ENCODE measurements at places on chromosomes 3 and 15. TPM values are rescaled to one million over a fixed set of nuclear protein-coding genes. Genes with fewer than 3 reads are reported as not detected.

DNA sequence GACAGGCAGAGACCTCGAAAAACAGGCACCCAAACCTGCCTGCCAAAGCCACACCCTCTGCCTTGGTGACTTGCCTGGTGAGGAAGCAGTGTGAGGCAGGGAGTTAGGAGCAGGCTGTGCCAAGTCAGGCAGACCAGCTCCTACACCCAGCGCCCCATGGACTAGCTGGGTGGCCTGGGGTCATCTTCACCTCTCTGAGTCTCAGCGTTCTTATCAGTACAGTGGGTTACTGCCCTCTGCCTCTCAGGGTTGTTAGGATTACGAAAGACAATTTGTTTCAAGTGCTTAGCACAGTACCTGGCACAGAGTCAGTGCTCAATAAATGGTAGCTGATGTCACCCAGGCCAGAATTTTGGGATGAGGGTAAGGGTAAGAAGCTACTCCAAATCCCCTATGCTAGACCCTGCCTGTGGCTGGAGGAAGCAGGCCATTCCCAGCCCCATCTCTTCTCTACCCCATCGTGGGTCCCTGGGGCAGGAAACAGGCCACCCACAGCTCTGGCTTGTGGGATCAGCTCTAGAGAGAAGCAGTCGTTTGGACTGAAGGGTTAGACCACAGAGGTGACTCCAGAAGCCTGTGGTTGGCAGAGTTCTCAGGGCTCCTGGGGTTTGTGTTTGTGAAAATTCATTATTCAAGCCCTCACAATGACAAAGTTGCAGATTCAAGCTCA, 10.1 kb downstream of the SLC51B start:
- peak; percentile 55 for DNase-seq

- DNase-seq, result no peak
These were observed 43.4 kb downstream of the FEZF2 start for GRCh38 chr3:62329971-62330370.

DNA sequence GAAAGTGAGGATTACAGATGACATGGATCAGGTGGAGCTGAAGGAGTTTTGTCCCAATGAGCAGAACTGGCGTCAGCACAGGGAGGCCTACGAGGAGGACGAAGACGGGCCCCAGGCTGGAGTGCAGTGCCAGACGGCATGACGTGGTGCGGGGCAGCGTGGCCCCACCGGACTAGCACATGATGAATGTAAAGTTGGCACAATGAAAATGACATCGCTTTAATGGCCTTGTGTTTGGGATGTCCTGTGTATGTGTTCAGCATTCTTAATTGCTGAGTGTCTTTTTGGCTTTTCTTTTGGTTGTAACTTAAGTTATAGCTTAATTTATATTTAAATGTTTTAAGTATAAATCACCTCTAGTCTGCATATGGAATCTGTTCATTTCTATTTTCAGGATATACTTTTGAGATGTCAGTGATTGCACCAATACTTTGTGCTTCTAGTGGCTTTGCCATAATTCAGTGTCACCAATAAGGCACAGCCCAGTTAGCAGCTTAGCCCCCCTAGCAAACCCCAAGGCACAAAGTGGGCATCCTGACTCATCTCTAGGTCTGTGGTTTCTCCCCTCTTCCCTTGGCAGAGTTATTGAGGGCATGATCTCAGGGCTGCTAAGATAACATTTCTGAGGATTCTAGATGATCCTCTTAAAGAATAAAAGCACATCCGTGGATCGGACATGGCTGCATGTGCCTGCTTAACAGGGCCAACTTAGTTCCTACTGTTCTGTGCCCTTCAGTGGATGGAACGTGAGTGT, 16.1 kb downstream of the DNAJA4 start:
- peak; percentile 22 for DNase-seq

The GALNT15 gene
- total RNA-seq, result not detected

DNA sequence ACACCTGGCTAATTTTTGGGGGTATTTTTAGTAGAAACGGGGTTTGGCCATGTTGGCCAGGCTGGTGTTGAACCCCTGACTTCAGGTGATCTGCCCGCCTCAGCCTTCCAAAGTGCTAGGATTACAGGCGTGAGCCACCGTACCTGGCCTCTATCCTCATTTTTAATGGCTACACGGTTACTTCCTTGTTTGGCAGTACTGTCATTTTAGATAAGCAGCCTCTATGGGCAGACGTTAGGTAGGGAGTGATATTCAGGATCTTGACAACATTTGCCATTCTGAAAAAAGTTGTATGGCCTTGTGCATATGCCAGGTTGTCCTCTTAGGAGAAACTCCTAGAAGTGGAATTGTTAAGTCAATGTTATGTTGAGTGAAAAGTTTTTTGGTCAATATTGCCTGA, 141.7 kb downstream of the ITPR1 start:
- DNase-seq, result no peak

GRCh38 chr3:101061312-101061711, 68.1 kb upstream of the ABI3BP start:
- DNase-seq, result no peak

DNA sequence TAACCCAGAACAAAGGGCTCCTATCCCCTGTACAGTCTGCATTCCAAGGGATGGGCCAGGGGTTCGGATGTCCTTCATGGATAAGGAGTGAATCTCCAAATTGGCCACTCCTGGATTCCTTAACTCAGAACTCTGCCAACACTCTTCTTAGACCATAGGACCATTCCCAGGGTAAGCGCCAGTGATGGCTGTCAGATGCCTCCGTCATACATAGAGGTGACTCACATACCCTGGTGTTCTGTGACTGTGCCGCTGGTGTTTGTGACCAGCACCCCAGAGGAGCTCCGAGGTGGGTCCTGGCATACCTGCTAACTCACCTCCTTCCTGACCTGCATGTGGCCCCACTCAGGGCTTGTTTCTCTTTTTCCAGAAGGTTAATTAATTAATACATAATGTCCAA, 134.7 kb downstream of the KLF13 start:
- DNase-seq, result no peak

DNA sequence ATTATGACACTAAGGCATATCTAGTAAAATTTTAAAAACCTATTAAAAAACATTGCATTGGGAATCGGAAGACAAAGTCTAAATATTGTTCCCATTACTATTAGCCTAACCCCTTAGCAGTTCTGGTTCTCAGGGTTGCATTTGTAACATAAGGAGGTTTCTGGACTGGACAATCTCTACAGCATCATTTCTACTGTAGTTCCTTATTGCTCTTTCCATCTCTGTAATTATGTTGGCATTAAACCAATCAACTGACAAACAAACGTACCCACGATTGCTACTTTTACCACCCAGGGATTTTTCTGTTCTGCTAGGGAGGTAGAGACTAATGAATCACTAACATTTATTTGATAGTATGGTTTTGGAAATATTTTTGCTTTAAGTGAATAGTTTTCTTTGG, 190.8 kb downstream of the CBLB start:
- no peak for DNase-seq

DNA sequence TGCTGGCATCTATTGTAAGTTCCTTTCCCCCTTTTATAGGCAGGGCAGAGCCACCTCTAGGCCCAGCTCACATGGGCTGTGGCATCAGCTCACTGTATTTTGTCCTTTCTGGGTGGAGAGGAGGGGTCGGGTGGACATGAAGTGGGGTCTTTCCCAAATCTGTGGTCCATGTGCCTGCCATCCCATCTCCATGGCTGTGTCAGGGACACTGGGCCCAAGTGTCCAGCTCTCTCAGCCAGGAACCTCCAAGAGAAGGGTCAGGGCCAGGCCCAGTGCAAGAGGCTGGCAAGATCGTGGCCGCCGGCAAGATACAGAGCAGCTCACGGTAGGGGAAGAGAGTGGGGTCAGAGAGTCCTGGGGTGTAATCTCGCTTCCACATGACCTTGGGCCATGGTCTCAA, 85.3 kb downstream of the PCSK6 start:
- DNase-seq, result no peak

DNA sequence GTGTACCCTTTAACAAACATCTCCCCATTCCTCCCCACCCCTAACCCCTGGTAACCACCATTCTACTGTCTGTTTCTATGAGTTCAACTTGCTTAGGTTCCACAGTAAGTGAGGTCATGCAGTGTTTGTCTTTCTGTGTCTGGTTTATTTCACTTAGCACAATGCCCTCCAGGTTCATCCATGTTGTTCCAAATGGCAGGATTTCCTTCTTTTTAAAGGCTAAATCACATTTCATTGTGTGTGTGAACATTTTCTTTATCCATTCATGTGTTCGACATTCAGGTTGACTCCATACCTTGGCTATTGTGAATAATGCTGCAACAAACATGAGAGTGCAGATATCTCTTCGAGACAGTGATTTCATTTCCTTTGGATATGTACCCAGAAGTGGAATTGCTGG, 62.7 kb downstream of the TJP1 start:
- DNase-seq, result no peak

- DNase-seq, result no peak
These were observed 12.4 kb upstream of the MELTF start for GRCh38 chr3:197041875-197042488.

The LRRIQ4 gene
- total RNA-seq, result not detected

GRCh38 chr3:114974387-114974786, 172.7 kb downstream of the ZBTB20 start:
- DNase-seq, result no peak

The FGF12 gene
- 4.9 TPM for total RNA-seq

DNA sequence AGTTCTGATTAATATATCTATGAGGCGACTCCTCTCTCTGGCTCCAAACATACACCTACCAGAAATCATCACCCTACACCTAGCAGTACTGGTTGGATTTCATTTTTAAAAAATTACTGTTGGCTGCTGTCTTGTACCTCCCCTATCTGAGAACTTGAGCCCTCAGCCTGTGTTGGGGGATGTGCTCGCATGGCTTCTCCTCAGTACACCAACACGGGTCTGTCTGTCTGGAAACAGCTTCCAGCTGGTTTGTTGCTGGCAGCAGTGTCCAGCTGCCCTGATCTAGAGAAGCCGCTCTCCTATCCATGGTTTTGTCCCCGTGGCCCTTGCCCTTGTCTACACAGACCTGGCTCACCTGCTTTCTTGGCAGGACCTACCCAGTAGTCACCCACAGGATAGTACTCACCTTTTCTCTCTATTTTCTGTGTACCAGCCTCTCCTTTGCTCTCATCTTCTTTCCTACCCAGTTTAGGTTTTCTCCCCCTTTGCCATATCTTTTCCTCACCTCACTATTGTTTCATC, 43.2 kb upstream of the NEDD4 start:
- DNase-seq, result no peak

- DNase-seq, result no peak
These were observed 65.4 kb upstream of the P2RY1 start for GRCh38 chr3:152769523-152769922.

The TRMT10C gene
- total RNA-seq, result 57.7 TPM

GRCh38 chr3:134381831-134382442, 7.7 kb upstream of the AMOTL2 start:
- DNase-seq, result no peak

DNA sequence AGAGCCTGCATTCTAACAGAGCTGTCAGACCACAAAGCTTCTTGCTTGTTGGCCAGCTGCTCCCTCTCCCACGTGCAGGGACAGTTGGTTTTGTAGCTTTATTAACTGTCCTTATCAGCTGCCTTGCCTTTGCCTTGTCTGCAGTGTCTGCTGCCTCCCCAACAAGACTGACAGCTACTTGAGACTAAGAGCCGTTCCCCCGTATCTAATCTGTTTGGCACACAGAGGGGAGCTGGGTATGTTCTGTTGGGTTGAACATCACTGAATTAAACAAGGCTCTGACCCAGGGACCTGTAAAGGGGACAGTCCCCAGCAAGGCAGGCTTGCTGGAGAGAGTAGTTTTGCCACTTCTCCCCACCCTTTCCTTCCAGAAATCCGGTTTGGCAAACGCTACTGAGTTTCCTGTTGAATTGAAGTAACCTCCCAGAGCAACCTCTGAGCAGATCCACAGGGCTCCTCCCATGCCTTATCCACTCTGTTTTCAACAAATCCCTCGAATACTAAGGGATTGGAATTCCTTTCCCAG, 116.1 kb downstream of the ANP32A start:
- DNase-seq, result no peak

The P2RY1 gene
- 0.19 TPM for total RNA-seq

GRCh38 chr15:59364248-59364647, 8.4 kb downstream of the MYO1E start:
- no peak for DNase-seq

The STAB1 gene
- total RNA-seq, result 0.12 TPM

DNA sequence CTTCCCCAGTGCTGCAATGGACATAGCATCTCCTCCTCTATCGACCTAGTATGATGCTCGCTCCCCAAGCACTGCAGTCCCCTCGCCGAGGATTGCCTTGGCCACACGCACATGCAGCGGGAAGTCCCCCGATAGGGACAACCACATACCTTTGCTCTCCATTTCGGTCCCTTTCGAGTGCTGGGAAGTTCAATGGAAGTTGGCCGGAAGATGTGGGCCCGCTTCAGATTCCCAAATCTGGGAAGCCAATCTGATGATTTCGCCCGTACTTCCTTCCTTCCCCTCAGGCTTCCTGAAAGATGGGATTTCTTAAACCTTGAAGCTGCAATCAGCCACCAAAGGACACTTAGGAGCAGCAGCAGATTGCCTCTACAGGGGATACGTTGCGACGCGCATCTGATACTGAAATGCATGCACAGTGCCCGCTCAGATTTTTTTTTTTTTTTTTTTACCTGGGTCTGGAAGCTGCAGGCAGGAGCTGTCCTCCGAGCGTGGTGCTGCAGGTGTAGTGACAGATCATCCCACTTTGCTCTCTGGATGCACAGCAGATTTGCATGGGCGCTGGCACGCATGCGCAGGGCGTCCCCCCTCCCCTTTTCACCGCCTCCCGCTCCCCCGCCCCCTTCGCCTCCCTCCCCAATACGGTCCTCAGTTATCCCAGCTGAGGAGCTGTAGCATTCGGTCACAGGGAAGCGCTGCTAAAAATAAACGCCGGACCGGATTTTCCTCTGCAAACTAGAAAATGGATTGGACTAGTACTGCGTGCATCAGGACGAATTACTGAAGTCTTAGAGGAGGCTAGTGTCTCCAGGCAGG, at the start of gene FGF12:
FGF12 (minus strand) TSS at position 510 of the 816 bp plus-strand sequence.
- peak; percentile 82 for DNase-seq

DNA sequence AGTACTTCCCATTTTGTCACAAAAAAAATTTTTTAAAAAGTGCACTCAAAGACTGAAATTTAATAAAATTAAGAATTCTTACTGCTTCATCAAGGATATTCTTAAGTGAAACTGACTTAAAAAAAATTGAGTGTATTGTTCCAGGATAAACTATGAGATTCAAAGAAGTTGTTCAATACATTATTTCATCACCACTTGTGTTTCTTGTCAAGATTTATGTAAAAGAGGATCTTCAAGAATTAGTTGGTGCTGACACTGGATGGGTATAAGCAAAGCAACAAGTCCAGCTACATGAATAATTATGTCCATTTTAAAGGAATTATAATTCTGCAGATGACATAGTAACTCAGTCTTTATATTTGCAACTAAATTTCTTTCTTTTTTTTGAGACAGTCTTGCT, 4.3 kb upstream of the AP4E1 start:
- no peak for DNase-seq

The SLC6A20 gene
- total RNA-seq, result not detected

The GRIP2 gene
- total RNA-seq, result 0.10 TPM

GRCh38 chr3:122100591-122101463, 45.7 kb downstream of the CD86 start:
- DNase-seq, result peak; percentile 31

DNA sequence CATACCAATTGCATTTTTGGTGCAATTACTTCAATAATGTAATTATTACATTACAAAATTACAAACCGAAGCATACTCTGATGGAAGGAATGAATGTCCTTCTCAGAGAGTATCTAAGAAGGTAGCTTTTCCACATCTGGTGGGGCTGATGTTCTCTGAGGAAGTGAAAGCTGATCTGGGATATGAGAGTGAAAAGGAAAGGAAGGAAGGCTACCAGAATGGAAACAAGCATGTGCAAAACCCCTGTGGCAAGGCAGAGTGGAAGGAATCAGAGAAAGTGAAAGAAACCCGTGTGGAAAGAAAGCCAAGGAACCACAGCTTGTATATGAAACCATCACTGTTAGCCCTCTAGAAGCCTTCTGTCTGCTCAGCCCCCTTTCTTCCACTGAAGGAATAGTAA, 35.3 kb upstream of the GOLGA8A start:
- no peak for DNase-seq
